Activated CD4-positive, alpha-beta T cell treated with anti-CD3 and anti-CD28 coated beads, Interleukin-2, amount 50 U/mL, for 24 hours (primary cell): ENCODE measurements at places on chromosomes 2 and 18.

DNA sequence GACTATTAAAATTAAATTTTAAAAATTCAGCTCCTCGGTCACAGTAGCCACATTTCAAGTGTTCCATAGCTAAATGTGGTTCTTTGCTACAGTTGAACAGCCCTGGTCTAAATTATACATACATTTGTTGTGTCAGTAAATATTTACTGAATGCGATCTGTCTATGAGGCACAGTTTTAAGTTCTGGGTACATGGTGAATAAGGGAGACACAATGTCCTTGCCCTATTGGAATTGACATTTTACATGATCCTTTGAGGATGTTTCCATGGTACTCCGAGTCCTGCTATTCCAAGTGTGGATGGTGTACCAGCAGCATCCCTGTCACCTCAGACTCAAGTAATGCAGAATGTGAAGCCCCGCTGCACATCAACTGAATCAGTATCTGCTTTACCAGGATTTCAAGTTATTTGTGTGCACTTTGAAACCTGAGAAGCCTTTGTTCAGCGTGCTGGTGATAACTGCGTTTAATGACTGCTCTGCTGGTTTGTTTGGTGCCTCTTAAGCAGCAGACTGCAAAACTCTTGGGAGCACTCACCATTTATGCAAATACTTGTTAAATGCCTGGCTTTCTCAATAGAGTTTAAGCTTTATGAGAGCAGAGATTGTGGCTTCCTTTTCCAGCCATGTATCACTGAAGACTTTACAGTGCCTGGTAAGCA, 1.5 kb downstream of the GALNT1 start:
- DNase-seq, result no peak

GRCh38 chr2:200065477-200065876, 110.1 kb downstream of the MAIP1 start:
- DNase-seq, result no peak

- DNase-seq, result no peak
These were observed 109.1 kb downstream of the RIF1 start for GRCh38 chr2:151518802-151519201.

DNA sequence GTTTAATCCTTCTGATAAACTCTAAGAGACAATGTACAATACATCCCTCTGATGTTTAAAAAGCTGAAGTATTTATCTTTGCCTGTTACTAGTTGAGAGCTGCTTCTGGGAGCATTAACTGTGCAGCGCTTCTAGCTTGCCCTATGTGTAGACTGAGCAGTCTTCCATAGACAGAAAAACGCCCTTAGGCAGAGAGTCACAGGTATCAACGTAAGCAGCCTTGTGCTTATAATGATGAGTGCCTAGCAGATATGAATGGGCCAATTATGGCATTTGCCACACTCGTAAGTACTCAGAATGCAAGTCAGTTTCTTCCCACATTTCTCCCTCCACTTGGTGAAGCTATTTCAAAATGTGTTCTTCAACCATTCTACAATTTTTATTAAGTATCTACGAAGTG, 731.1 kb upstream of the SLC8A1 start:
- no peak for DNase-seq

GRCh38 chr2:149119368-149119767, 80.9 kb downstream of the LYPD6B start:
- DNase-seq, result no peak

DNA sequence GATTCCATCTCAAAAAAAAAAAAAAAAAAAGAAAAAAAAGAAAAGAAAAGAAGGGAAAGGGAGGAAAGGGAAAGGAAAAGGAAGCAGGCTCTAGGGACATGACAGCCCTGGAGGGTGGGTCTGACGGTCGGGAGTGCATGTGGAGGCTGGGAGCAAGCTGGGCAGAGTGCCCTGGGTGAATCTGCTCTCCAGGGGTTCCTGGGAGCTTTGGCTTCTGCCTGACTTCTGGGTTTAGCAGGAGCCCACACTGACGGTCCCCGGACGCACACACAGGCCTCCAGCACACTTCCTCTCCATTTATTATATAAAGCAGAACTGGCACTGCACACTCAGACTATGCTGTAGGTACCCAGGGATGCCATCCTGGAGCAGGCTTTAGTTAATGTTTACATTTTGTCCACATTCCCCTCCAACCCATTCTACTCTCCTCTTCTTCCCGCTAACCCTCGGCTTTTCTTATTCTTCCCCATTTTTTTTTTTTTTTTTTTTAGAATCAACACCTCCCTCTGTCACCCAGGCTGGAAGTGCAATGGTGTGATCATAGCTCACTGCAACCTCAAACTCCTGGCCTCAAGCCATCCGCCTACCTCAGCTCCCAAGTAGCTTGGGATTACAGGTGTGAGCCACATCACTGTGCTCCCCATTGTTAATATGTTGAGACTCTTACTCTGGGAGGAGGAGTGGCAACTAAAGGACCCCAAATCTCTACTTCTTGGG, 151.1 kb upstream of the SLC1A4 start:
- no peak for DNase-seq
